Ovary (tissue), 10 donors: ENCODE measurements at places on chromosomes 1 and 21. TPM values are rescaled to one million over a fixed set of nuclear protein-coding genes. Genes with fewer than 3 reads are reported as not detected.

C4BPB gene
- polyA plus RNA-seq: 42.4 TPM

NIT1 gene
- 37.5 TPM for polyA plus RNA-seq

GNAT2 gene
- polyA plus RNA-seq: not detected

GRCh38 chr1:45656573-45657226, 29.6 kb downstream of the GPBP1L1 start:
- H3K4me1 ChIP-seq: no peaks in the 10 kb centered on the region
- H3K27ac ChIP-seq: no peak overlapping the region
- H3K27me3 ChIP-seq: no peaks in the 10 kb centered on the region

- H3K27me3 ChIP-seq: no peaks in the 10 kb centered on the region
- H3K4me1 ChIP-seq: peaks cover 35% of the 10 kb centered on the region
- H3K4me3 ChIP-seq: no peak overlapping the region
- H3K36me3 ChIP-seq: no peaks in the 10 kb centered on the region
Observed at GRCh38 chr1:12544357-12544756, 73.7 kb downstream of the DHRS3 start.

GRCh38 chr21:31873696-31874599, 1.1 kb downstream of the HUNK start:
- peak; percentile 47 for DNase-seq
- H3K4me3 ChIP-seq: peak overlapping the region; percentile 55
- H3K36me3 ChIP-seq: no peaks in the 10 kb centered on the region
- no peaks in the 10 kb centered on the region for H3K27me3 ChIP-seq
- H3K27ac ChIP-seq: no peak overlapping the region

- no peaks in the 10 kb centered on the region for H3K36me3 ChIP-seq
- no peak overlapping the region for H3K27ac ChIP-seq
- no peak for DNase-seq
- no peak overlapping the region for H3K4me3 ChIP-seq
- no peaks in the 10 kb centered on the region for H3K27me3 ChIP-seq
Observed at GRCh38 chr1:171506525-171507304, 21.4 kb downstream of the PRRC2C start.

- no peaks in the 10 kb centered on the region for H3K4me1 ChIP-seq
- no peak overlapping the region for H3K4me3 ChIP-seq
- H3K27me3 ChIP-seq: no peaks in the 10 kb centered on the region
- H3K27ac ChIP-seq: no peak overlapping the region
- no peaks in the 10 kb centered on the region for H3K36me3 ChIP-seq
Observed at GRCh38 chr1:88774151-88774556, 90.1 kb downstream of the PKN2 start.

GRCh38 chr1:218346391-218347204, 1.5 kb downstream of the TGFB2 start:
- H3K27me3 ChIP-seq: no peaks in the 10 kb centered on the region
- no peaks in the 10 kb centered on the region for H3K36me3 ChIP-seq
- H3K27ac ChIP-seq: peak overlapping the region; percentile 77
- peak; percentile 59 for DNase-seq
- H3K4me1 ChIP-seq: peaks cover 2% of the 10 kb centered on the region
- H3K4me3 ChIP-seq: peak overlapping the region; percentile 62

GRCh38 chr1:56484695-56485094, 94.7 kb downstream of the PLPP3 start:
- no peaks in the 10 kb centered on the region for H3K4me1 ChIP-seq
- no peak overlapping the region for H3K27ac ChIP-seq
- no peak overlapping the region for H3K4me3 ChIP-seq
- H3K27me3 ChIP-seq: no peaks in the 10 kb centered on the region
